ENCODE measurements at places on chromosomes 3 and 15.
A peak's percentile ranks its signal among the peaks of the same experiment; 100 is the strongest.

- DNase-seq: peak; percentile 53
These were observed 78.5 kb downstream of the TRANK1 start for GRCh38 chr3:36866368-36866767.

- DNase-seq: peak; percentile 98
These were observed 205.9 kb downstream of the CD47 start for GRCh38 chr3:107884719-107885460.

- DNase-seq: no peak
These were observed 219.0 kb upstream of the CD96 start for GRCh38 chr3:111323019-111323418.

GRCh38 chr3:15635121-15635661, 33.6 kb downstream of the BTD start:
- DNase-seq: peak; percentile 95

DNA sequence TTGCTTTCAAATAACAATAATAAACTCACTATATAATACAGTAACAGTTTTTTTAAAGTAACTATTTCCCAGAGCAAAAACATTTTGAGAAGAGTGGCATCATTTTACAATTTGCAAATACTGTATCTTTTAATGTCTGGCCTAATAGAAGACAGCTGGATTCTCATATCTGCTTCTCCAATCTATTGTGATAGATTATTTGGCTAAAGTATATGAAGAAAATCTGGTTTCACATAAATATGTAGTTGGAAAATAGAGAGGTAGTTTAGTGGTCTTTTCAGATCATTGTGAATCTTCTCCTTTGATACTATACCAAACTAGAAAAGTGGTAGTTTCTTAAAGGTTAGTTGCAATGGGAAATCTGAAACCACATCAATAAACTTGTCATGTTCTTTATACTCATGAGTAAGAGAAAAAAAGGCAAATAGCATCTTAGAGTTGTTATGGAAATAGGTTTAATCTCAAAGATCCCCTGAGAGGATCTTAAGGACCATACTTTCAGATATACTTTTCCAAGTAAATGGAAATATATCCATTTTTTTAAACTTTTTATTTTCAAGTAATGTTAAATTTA, 124.8 kb upstream of the NR2E3 start:
- DNase-seq: peak; percentile 40

- peak; percentile 32 for DNase-seq
These were observed 135.2 kb upstream of the BCL6 start for GRCh38 chr3:187880441-187880840.

DNA sequence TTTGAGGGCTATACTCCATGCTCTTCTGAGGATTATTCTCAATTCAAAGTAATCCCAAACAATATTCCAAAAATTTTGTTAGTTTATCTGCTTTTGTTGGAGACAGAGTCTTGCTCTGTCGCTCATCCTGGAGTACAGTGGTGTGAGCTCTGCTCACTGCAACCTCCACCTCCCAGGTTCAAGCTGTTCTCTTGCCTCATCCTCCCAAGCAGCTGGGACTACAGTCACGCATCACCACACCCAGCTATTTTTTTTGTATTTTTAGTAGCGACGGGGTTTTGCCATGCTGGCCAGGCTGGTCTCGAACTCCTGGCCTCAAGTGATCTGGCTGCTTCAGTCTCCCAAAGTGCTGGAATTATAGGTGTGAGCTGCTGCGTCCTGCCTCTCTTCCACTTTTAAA, 39.1 kb downstream of the MEF2A start:
- no peak for DNase-seq

DNA sequence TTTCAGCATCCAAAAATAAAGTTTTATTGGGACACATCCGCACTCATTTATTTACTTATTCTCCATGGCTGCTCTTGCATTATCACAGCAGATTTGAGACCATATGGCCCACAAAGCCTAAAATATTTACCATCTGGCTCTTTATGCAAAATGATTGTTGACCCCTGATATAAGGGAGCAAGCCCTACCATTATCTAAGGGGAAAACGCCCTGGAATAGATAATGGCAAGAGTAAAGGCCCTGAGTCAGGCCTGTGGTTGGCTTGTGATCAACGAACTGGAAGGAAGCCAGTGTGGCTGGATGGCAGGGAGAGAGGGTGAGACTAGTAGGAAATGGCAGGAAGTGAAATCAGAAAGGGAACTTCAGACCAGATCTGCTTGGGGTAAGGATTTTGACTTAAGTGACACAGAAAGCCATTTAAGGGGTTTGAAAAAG, 24.6 kb upstream of the DMXL2 start:
- DNase-seq: peak; percentile 70

DNA sequence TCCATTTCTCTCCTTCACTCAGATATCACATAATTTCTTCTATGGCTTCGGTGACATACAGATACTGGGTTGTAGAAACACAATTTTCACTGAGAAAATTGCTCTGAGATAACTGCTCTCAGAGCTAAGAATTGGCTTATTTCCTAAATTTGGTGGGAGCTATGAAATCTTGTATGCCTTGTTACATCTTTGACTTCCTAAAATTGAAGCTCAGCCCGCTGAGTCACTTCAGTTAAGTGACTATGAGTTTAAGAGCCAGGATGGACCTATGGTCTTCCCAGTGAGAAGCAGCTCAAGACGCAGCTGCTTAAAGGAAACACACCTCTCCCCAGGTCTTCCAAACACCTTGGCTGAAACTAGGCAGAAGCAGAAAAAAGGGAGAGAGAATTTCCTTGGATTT, 56.4 kb downstream of the EFHB start:
- no peak for DNase-seq

GRCh38 chr3:98890965-98891910, 10.3 kb downstream of the DCBLD2 start:
- peak; percentile 47 for DNase-seq

GRCh38 chr15:68080783-68081182, 26.7 kb downstream of the PIAS1 start:
- no peak for DNase-seq

DNA sequence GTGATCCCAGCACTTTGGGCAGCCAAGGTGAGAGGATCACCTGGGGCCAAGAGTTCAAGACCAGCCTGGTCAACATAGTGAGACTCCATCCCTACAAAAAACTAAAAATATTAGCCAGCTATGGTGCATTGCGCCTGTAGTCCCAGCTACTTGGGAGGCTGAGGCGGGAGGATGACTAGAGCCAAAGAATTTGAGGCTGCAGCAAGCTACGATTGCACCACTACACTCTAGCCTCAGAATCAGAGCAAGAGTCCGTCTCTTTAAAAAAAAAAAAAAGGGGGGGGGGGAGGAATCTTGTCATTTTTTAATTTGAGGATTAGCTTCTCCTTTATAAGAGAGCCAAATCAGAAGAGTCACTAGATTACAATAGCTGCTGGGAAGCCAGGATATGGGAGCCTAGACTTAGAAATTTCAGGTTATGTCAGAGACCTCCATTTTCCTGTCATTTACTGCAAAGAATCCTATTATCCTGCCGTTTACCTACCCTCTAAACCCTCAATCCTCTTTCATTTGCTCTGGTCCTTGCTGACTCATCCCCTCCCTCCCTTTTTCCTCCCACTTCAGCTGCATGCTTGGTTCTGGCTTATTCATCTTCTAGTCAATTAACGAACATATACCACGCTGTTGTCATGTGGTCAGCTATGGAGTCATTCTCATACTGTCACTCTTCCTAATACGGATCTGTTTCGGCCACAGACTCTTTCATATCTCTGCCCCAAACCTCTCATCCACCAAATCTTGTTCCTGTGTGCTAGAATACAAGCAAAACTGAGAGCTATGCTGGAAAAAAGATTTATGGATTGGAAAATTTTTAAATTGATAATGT, 83.8 kb upstream of the PPIB start:
- peak; percentile 91 for DNase-seq

GRCh38 chr3:31509147-31509728, 23.5 kb upstream of the STT3B start:
- no peak for DNase-seq

DNA sequence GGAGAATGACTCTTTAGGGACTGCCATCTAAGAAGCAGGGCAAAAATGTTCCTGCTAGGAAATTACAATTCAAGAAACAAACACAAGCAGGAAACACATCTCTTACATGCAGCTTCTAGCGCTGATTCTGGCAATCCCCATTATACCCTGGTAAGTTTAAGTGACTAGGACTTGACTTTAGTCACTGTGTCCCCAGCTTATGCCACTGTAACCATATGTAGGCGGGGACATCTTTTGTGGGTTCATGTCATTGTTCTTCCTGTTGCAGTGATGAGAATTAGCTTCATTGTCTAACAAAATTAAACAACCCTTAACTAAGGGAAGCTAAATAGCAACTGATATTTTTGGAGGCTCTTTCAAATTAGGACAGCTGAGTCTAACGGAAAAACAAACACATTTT, 17.9 kb upstream of the FAM81A start:
- no peak for DNase-seq

GRCh38 chr3:89577637-89578530, 470.5 kb downstream of the EPHA3 start:
- DNase-seq: no peak

DNA sequence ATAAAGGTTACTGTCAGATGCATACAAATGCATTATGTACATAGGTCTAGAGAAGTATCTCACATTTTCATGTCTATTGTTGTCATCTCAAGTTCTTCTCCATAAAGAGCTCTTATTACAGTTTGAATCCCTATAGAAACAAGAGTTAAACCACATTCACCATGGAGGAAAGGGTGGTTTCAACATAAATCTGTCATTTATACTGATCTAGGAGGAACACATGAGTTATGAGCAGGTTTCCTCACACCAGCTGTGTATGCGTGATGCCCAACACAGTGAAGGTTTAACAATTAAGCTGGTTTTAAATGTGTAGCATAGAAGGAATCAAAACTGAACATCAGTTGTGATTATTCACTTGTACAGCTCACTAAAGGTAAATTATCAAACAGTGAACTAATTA, 251.7 kb downstream of the KCNMB2 start:
- DNase-seq: no peak

DNA sequence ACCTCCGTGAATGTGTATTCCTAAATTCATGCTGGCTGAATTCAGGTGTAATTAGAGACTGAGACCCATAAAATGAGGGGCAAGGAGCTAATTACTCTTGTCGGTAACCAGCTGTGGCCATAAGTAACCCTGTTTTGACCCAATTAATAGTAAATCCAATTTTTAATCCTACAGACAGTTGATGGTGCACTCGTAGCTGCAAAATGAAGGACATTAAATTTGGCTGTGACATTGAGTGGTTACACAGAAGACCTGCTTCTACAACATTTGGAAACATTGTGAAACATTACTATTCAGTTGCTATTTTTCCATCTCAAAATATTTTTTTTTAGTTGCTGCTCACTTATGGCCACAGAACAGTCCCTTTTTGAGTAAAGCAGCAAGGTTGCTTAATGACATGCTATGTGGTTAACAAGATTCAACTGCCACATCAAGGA, 33.0 kb downstream of the MBNL1 start:
- no peak for DNase-seq

DNA sequence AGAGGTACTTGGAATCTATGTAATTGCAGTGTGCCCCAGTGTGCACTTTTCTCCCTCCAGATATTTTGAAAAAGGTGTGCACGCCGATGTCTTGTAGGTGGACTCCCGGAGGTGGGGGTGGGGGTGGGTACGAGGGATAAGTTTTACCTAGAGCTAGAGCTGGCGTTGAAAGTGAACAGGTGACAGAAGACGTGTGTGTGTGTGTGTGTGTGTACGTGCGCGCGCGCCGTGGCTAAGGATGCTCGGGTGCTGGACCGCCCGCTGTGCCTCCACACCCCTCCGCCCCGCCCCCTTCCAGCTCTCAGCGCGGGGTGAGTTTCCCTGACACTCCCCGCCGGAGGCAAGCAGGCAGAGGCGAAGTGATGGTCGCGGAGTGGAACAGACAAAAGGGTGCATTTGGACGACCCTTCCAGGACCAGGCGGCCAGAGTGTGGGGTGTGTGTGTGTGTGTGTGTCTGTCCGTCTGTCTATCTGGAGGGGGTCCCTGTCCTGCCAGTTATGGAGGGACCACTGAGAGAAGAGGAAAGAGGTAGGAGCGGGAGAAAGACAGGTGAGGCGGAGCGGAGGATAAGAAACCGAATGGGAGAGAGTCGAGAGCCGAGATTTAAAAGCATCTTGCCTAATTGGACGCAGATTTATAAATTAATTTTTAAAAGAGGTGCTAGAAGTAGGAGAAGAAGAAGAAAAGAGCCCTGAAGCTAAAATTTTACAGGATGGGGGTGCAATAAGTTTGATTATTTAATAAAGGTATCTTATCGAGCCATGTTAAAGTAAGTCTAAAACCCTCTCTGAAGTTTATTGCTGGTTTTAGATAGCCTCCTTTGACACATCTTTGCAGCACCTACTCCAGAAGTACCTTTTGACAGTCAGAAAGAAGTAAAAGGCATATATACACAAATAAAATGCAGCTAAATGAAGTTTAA, 335.8 kb upstream of the THRB start:
- no peak for DNase-seq

DNA sequence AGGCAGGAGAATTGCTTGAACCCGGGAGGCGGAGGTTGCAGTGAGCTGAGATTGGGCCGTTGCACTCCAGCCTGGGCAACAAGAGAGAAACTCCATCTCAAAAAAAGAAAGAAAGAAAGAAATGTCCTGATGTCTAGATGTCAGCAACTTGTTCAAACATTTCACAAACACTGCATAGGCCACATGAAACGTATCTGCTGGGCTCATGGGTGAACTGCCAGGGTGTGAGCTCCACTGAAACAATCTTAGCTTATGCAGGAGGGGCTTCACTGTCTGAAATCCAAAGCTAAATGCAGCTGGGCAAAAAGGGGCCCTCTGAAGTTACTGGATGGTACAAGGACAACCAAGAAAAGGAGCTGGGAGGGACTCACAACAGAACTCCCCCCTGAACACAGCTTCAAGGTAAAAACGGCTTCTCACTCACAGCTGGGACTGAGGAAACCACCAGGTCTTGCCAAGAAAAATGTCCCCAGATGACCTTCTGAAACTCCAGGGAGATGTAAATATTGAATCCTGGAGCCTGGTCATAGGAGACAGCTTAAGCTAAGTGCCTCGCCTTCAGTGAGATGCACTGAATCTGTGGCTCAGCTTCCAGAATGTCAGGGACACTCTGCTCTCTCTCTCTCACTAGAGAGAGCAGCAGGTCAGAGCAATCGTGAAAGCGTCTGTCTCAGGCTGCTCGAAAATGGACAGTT, 31.9 kb downstream of the SEC61A1 start:
- DNase-seq: peak; percentile 57

DNA sequence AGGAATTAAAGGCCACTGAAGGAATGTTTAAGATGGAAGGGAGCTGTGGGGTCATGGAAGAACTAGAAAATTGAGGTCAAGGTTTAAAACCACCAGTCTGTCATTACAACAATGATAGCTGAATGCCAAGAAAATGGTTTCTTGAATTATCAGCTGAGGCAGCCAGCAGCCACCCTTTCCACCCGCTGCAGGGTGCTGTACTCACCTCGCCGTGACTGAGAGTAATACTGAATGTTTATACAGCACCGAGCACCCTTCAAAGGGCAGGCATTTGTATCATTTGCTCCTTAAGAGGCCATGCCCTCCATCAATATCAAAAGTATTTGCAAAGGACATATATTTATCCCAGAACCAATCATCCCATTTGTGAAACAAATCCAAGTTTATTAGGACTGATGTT, 402.8 kb downstream of the VPS13C start:
- no peak for DNase-seq

DNA sequence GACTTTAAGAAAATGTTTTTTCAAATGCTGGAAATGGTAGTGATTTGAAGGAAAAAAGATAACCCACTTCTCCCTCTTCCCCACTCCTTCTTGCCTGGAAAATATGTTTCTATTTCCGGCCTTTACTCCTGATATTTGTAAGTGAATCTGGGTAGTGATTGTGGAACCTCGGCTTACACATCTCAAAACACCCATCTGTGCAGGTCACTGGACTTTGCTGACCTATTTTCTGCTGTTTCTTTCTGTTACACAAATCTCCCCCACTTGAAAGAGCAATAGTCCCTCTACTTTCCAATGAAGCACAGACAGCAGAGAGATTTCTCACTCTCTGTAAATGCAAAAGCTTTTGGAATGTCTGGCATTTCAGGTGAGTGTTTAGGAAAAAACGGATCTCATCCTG, 76.9 kb upstream of the ICE2 start:
- DNase-seq: no peak

Data from EH (cell line).